ENCODE measurements at places on chromosomes 7 and 10.

DNA sequence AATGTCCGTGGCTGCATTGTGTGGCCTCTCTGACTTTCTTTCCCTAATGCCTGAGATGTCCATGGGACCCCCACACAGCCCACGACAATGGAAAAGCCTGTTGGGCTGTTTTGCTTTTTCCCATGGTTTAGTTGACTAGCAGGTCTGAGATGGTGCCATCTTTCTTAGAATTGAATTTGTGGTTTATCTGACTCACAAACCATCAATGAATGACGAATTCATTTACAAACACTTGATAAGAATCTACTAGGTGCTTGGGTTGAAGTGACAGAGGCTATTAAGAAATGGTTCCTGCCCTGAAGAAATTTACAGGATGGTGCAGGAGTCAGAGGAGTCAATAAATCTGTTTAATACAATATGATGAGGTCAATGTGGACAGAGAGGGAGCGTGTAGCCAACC, 75.4 kb downstream of the OTUD1 start:
- DNase-seq, result no peak

DNA sequence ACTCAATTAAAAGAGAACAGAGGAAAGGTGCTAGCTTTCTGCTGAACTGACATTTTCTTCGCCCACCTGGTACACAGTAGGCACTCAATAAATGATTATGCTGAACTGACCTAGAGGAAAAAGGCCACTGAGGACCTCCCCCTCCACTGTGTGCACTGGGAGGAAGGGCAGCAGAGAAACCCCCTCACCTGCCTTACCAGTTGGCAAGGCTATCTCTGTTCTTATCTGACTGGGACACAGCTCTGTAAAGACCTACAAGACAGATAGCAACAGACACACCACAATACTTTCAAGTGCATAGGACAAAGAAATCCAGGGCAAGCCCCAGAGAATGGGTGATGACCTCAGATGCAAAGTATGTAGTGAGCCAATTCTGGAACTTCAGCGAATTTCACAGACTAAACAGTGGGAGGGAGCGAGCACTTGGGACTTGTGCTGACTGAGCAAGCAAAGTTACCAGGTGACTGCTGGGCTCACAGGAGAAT, 30.4 kb downstream of the PDLIM1 start:
- DNase-seq, result peak; percentile 86

DNA sequence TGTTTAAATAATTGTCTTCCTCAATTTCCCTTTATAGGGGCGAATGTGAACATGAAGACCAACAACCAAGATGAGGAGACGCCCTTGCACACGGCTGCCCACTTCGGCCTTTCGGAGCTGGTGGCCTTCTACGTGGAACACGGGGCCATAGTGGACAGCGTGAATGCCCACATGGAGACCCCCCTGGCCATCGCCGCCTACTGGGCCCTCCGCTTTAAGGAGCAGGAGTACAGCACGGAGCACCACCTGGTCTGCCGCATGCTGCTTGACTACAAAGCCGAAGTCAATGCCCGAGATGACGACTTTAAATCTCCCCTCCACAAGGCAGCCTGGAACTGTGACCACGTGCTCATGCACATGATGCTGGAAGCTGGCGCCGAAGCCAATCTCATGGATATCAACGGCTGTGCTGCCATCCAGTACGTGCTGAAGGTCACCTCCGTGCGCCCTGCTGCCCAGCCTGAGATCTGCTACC, 42.1 kb downstream of the ASB4 start:
- DNase-seq, result no peak

DNA sequence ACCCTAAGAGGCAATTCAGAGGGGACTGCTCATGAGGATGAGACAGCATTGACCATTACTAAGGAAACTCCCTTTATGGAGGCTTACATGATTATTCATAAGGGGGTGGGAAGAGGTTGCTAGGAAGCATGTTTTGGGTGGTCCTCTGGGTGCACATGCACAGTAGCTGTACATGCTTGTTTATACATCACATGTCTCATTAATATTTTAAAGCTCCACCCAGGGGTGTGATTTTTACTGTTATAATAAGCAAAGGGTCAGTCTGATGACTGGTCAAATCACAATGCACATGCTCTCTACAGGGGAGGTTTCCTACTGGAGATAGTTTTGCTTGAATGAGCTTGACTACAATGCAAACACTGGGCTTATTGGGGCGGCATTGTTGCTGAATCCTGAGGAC, 23.8 kb upstream of the PPP1R9A start:
- DNase-seq, result no peak

GRCh38 chr10:91036807-91037411, 116.0 kb upstream of the ANKRD1 start:
- peak; percentile 38 for DNase-seq
